ENCODE measurements at places on chromosomes 1 and 21.

DNA sequence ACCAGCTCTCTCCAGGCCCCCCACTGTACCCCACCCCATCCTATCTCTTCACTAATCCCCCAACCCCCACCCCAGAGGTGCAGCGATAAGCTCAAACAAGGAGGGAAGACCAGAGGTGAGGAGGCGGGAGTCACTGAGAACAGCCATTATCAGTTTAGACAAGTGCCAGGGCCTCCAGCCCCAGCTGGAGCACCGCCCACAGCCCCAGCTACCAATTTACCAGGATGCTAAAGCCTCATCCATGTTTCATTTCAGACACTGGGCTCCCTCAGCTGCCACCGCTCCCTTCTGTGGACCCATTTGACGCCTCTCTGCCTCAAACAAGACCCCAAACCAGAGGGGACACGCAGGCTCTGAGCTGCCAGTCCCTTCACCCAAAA lies 80.6 kb downstream of the DISP3 start:
- DNase-seq: no peak

DNA sequence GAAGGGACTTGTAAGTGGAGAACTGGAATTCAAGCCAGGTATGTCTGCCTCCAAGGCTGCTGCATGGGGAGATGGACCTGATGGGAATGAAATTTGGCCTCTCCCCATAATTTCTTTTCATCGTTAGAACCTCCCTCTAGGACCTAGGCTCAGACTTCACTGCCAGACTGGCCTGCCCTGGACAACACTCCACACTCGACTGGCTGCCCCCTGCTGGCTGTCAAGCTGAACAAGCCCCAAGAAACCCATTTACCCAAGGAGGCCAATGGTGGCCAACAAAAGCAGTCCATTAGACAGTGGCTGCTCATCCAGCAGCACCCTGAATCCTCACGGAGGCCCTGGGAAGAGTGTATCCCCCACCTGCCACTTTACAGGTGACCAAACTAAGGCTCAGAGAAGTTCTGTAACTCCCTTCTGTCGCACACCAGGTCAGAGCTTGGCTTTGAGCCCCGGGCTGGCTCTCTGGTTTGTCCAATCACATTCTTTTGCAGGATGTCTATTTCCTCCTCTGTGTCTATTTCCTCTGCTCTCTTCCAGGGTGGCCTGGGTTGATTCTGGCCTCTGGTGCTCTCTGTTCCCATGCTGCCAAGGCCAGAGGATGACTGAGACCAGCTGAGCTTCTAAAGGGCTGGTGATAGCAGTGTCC lies 3.8 kb downstream of the RNF186 start:
- DNase-seq: peak; percentile 37

DNA sequence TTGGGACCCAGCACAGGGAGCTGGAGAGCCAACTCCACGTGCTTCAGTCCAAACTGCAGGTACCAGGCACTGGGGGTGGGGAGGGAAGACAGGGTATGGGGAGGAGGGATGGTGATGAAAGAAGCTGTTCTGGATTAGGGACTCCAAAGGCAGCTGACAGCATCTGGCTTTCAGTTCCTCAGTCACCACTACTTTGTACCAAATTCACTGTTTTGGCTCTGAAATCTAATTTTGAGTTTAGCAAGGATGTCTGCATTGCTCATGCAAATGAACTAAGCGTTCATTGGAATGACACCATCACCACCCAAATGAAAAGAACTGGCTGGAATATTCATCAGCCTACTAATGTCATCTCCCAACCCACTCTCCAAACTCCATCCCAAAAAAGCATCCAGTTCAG lies 8.7 kb downstream of the C1orf74 start:
- DNase-seq: no peak

DNA sequence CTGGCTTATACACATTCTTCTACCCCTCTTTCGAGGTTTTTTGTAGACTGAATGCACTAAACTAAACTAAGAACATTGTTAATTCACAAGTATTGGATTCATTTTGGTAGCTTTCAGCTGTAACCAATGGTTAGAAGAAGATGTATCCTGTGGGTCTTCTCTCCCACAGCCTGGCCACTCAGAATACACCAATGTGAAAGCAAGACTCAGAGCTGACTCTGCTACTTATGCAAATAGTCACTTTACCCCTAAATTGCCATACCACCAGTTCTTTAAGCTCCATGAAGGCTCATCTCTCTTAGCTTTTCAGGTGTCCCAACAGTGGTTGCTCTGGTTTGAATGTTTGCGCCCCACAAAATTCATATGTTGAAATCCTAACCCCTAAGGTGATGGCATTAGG lies 60.1 kb downstream of the RGS13 start:
- DNase-seq: no peak

DNA sequence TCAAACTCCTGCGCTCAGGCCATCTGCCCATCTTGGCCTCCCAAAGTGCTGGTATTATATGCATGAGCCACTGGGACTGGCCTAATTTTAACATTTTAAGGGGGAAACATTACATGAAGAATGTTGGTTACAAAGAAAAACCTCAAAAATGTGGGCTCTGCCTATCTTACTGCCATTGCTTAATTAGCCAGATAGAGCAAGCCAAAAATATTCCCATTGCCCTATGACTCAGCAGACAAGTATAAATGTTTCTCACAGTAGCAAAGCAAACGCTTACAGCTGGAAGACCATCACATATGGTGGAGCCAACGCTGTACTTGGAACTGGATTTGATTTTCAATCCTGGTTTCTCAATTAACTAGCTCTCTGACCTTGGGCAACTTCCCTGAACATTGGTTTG lies 502.0 kb downstream of the SMYD3 start:
- DNase-seq: no peak

- DNase-seq: no peak
Measured at GRCh38 chr1:179144626-179145025, 62.8 kb downstream of the TOR3A start.

GRCh38 chr1:56688522-56689026 lies 43.5 kb downstream of the PRKAA2 start:
- no peak for DNase-seq
